Esophagus squamous epithelium (tissue), 5 donors: ENCODE measurements at places on chromosomes 7 and 10.

DNA sequence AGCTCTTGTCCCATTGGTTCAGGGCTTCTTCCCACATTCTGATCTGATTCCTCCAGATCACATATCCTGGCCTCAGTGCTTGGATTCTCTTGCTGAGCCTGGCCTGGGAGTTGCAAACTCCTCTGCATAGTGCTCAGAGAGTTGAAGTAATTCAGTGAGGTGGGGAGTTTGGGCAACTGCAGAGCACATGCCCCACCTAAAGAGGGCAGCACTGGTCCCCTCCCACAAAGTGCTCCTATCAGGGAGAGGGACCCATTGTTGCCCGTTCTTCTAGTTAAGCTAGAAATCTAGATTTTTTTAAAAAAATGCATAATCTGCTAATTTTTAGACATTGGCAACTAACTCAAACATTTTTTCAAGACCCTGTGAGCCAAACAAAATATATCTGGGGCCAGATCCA is 45.1 kb downstream of the CHN2 start:
- no peak for DNase-seq

- DNase-seq: no peak
Observed at GRCh38 chr10:31034098-31034909, 2.6 kb upstream of the ZNF438 start.

GRCh38 chr10:120514035-120514620 is 57.1 kb downstream of the PLPP4 start:
- no peak for DNase-seq

DNA sequence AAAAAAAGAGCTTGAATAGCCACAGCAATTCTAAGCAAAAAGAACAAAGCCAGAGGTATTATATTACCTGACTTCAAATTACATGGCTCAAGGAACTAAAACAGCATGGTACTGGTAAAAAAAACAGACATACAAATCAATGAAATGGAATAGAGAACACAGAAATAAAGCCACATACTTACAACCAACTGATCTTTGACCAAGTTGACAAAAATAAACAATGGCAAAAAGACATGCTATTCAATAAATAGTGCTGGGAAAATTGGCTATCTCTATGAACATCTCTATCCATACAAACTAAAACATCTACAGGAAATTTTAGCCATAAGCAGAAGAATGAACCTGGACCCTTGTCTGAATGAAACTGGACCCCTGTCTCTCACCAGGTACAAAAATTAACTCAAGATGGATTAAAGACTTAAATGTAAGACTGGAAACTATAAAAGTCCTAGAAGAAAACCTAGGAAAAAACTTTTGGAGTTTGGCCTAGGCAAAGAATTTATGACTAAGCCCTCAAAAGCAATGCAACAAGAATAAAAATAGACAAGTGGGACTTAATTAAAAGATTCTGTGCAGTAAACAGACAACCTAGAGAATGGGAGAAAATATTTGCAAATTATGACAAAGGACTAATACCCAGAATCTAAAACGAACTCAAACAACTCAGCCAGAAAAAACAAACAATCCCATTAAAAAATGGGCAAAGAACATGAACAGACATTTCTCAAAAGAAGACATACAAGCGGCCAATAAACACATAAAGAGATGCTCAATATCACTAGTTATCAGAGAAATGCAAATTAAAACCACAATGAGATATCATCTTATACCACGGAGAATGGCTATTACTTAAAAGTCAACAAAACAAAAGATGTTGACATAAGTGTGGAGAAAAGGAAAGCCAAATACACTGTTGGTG is 72.8 kb upstream of the DDC start:
- no peak for DNase-seq

DNA sequence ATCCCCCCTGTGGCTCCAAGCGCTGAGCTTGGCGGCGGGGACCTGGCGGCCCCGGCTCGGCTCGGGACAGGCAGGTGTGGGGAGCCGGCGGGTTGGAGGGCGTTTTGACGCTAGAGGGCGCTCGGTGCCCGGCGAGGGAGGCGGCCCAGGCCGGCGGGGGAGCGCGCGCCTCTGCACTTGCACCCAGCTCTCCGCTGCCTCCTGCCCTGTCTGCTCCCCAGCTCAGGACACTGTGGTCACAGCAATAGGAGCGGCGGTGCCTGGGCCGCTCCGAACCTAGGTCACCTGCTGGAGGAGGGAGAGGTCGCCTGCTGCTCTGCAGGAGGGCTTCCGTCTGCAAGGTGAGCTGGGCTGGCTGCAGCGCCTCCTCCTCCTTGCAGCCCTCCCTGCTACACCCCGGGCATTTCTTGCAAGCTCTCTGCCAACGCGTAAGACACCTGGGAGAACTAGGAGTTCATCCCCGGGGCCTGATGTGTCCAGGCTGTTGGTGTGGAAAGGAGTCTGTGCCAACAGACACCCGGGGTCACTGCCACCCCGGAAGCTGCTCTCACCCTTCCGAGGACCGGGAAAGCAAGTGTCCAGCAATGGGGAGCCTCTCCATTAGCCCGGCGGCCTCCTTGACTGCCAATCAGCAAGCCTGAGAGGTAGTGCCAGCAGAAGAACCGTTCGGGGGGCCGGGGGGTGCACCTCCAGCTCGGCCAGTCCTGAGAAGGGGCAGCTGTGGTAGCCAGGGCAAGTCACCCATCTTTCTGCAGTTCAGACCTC is 620.4 kb downstream of the GALNT17 start:
- DNase-seq: no peak

GRCh38 chr10:105063796-105064195 is 422.7 kb downstream of the SORCS3 start:
- DNase-seq: no peak

- no peak for DNase-seq
Observed at GRCh38 chr10:100811261-100811660, 65.9 kb downstream of the PAX2 start.

DNA sequence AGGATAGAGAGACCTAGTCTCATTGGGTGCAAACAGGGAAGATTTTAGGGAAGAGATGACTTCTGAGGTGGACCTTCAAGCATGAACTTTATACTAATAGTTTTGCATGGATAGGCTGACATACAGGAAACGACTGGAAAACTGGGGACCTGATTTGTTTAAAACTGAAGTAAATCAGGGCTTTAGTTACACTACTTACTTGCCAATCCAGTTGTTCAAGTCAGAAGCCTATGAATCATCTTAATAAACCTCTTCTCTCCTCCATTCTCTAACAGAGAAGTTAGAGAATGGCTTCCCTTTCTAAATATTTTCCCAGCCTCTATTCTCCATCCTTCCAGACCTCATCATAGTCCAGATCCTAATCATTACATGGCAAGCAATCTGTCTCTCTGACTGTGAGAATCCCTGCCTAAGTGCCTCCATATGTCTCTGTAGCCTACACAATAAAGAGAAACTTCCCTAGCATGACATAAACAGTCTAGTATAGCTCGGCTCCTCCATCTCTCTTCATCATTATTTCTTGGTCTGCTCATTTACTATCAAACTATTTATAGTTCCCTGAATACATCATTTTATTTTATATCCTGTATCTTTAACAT is 55.8 kb downstream of the PRKG1 start:
- no peak for DNase-seq

DNA sequence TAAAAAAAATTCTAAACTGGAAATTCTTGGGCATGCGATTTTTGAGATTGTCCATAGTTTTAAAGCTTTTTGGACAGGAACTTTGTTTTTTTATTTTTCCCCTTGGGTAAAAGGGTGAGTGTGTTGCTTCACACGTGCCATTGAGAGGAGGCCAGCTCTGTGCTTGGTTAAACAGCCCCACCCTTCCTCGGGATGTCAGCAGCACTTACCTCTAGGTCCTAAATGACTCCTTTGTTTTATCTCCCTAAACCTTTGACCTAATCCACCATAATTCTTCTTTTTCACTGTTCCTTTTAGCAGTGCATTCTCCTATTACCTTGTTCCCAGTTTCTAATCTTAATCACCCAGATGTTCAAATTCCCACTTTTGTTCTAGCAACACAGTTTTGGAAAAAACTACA is 83.5 kb downstream of the SEMA3D start:
- no peak for DNase-seq
